ENCODE measurements at places on chromosomes 5 and 9.

GRCh38 chr9:18920141-18921084 is 112.6 kb downstream of the SAXO1 start:
- no peak for DNase-seq

DNA sequence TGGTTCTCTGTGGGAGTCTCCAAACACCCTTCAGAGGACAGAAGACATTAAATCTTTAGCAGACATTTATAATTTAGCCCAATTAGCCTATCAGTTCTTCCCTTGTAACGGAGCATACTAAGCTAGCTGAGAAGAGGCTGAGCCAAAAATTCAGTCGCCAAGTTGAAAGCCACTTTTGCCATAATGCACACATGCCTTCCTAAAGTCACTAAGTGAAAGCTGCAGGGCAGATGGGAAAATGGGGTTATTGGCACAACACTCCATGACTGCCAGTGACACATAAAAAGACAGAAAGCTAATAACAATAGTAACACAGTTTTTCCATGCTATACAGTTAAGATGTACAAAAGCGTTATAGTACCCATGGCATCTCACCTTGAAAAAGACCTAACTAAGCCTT is 176.2 kb downstream of the DIRAS2 start:
- DNase-seq: no peak

DNA sequence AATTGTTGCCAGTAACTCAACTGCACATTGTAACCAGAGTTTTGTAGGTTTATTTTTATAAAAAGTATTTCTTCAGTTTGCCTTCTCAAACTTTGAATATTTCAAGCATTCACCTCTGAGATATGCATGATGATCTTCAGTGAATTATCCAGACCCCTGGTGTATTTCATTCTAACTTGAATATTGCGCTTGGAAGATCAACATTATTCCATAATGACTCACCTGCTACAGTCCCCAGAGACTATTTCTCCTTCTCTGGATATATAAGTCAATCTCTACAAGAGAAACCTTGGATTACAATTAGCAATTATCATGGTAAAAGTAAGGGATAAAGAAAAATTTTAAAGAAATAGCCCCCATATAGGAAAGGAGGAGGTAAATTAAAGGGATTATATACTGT is 1041.0 kb downstream of the TLE1 start:
- DNase-seq: no peak

- no peak for DNase-seq
Observed at GRCh38 chr9:81669041-81669651, 20.2 kb downstream of the TLE1 start.

- no peak for DNase-seq
Observed at GRCh38 chr5:91365498-91365897, 17.6 kb downstream of the ARRDC3 start.

GRCh38 chr5:7851617-7852289 is 820 bp upstream of the CFAP90 start:
- DNase-seq: no peak

DNA sequence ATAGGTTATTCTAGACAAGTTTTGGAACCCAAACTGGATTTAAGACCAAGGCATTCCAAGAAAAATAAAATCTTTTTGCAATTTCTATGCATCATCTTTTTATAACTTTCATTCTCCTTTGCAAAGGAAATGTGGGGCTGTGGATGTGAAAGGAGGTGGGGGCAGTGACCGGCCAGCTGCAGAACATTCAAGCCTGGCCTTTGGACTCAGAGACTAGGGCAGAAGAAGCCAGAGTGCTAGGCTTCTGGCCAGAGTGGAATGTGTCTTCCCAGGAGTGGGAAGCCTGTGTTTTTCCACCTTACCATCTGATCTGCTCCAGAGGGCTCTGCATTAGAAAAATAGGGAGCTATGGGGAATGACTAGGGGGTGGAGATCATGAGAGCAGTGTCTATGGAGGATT is 148.5 kb downstream of the C9orf152 start:
- no peak for DNase-seq

- DNase-seq: no peak
Observed at GRCh38 chr5:154241021-154241420, 50.5 kb downstream of the GALNT10 start.

DNA sequence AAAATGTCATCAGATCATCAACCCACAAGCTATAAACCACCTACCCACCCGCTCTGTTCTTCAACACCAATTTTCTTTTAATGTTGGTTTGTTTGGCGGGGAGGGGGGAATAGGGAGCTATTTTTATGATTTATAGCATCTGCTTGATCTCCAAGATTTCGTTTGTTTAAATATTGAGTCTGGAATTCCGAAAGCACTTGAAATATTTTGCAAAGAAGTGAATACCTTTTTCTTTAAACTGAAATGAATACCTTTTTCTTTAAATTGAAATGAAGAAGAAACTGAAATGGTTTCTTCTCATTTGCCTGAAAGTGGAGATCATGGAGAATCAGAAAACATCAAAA is 49.0 kb upstream of the TENT2 start:
- no peak for DNase-seq

- DNase-seq: no peak
Observed at GRCh38 chr9:125258832-125259534, 2.6 kb upstream of the GAPVD1 start.

GRCh38 chr9:6759185-6759977 is 1.6 kb downstream of the KDM4C start:
- DNase-seq: no peak

DNA sequence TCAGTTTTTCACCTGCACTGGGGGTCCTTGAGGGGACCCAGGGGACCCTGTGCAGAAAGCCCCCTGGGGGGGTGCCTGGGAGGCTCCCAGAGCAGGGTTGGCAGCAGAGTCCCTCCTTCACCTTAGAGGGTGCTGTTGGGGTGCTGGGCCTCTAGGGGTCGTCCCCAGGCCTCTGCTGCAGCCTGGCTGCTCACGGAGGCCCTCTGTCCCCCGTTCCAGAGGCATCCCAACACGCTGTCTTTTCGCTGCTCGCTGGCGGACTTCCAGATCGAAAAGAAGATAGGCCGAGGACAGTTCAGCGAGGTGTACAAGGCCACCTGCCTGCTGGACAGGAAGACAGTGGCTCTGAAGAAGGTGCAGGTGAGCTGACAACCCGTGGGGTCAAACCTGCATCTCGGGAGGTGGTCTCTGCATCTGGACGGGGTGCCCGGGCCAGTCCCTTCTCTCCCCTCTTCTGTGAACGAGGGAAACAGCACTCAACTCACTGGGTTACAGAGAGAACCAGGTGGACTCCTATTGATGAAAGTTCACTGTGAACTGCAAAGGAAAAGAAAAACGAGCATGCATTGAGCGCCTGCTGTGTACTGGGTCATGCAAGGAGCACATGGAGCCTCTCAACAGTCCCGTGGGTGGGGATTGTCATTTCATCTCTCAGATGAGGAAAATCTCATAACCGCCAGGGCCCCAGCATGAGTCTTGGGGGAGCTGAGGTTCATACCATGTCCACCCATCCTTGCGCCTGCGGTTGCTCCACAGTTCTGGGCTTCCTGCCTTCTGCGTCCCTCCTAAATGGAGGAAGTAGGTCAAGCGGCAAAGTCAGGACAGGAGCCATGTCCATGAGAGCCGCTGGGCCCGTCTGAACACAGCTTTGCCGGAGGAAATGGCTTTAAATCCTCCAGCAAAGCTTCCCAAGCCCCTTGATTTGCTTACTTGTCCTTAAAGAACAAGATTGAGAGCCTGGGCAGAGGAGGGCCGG is 54.8 kb downstream of the NEK6 start:
- DNase-seq: no peak

DNA sequence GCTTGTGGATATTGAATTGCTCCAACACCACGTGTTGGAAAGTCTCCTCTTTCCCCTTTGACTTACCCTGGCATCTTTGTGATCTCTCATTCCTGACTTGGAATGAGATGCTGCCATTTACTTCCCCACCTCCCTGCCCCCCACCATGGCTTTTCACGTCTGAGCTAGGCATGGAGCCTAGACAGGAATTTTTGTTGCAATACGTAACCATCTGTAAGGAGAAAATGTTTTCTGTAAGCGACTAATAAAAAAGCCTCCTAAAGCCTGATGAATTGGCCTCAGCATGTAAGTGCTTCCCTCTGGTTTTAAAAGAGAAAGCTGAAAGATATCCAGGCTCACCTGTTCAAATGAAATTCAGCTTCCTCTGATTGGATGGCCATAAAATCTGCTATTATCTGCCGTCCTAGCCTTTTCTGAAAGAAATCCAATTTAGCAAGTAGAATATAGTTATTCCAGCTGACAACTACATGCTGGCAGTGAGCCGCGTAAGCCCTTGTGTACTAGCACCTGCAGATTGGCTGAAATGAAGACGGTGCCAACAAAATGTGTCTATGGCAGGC is 200.1 kb downstream of the NSG2 start:
- no peak for DNase-seq

DNA sequence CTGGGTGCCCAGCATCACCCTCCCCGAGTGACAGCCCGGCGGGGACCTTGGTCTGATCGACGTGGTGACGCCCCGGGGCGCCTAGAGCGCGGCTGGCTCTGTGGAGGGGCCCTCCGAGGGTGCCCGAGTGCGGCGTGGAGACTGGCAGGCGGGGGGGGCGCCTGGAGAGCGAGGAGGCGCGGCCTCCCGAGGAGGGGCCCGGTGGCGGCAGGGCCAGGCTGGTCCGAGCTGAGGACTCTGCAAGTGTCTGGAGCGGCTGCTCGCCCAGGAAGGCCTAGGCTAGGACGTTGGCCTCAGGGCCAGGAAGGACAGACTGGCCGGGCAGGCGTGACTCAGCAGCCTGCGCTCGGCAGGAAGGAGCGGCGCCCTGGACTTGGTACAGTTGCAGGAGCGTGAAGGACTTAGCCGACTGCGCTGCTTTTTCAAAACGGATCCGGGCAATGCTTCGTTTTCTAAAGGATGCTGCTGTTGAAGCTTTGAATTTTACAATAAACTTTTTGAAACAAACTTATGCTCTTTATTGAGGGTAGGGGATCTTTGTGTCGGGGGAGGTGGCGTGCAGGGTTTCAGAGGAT is 1.3 kb downstream of the GADD45G start:
- no peak for DNase-seq

- no peak for DNase-seq
Observed at GRCh38 chr9:70093944-70094343, 50.3 kb downstream of the MAMDC2 start.

DNA sequence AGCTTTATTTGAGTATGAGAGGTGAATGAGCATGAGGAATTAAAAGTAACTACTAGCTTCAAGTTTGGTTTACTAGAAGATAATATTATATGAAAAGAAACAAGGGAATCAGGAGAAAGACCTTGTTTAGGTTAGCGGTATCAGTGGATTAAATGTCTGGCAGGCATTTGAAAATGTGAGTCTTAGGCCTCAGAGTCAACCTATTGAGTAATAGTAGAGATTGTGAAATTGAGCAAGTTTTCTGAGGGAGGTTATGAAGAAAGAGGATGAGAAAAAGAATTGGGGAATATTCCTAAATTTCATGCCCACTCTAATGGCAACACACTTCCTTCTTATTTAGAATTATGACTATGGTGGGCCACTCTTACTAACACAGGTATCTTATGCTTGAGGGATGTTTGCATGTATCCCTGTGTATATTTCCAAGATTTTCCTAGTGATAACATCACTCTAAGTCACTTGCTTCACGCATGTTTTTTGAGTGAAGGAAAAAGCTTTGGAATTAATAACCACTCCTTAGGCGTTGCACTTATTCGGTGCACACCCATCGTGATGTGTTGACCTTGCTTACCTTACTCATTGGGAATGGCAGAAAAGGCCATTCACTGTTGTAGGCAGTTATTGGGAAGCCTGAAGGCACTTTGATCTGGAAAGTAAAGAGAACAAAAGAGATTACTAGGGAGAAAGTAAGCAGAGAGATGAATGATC is 8.2 kb upstream of the ELL2 start:
- DNase-seq: no peak

DNA sequence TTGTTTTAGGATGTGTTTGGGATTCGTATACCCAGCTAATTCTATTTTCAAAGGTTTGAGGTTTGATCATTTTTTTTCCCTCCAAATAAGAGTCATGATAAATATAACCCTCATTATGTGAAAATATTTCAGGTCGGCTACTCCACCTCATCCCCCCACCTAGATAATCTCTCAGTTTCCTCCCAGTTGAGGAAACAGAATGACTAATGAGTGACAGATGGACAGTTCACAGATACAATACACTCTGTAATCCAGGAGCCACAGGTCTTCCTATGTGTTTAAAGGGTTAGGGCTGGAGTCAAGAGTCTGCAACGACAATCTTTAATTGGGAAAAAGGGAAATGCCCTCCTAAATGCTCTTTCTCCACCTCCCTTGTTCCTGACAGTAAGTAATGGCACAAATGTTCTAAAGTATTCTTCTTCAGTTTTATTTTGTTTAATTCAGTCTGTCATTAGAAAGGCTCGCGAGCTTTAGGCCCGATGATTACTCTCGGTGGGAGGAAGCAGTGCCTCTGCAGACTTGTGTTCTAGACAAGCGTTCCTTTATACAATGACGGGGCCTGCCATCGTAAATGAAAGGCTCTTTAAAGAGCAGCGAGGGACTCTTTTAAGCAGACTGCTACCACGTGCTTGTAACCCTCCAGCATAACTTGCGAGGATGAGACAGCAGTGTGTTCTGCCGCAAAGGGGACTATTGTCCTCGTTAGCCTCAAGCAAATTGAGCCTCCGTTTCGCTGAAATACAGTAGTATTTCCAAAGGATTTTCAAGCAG is 69.0 kb downstream of the MEF2C start:
- no peak for DNase-seq

GRCh38 chr5:115414406-115415142 is 118.1 kb upstream of the CCDC112 start:
- DNase-seq: no peak

DNA sequence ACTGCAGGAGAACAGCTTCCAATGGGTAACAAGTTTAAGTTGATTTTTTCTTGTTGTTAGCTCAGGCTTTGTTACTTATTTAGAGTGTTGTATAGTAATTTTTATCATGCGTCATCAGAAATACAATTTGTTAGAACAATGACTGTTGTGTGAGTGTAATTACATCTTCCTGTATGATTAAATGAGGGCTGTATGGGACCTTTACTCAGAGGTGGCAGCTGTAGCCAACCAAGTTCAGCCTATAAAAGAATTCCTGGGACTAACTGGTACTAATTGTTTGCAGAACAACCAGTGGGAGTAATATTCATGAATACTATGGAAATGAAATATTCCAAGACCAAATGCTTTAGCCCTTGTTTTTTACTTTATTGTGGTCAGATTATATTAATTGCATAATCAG is 30.8 kb upstream of the TJP2 start:
- DNase-seq: no peak
